Natural killer cell treated with Interleukin-12 subunit alpha and Interleukin-12 subunit beta and Interleukin-15 and Interleukin-18, amount 100 ng/mL, for 72 hours (primary cell): ENCODE measurements at places on chromosomes 2 and 18.
A peak's percentile ranks its signal among the peaks of the same experiment; 100 is the strongest.

GRCh38 chr2:145749556-145749955 is 1229.6 kb upstream of the ZEB2 start:
- no peak for DNase-seq

DNA sequence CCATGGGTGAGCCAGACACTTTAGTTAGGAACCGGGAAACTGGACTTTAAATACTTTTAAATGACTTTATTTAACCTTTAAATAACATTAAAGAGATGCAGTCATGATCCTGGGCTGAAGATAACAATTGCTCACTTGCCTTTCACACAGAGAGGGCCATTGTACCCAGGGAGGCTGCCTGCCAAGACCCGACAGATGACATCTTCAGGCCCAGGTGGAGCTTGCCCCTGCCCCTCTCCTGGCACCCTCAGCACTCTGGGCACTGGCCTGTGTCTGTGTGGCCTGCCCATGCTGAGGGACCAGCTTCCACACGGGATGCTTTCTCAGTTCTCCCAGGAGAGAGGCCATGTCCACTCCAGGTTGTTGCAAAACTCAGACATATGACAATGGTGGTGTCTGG is 216.4 kb upstream of the MYT1L start:
- no peak for DNase-seq

DNA sequence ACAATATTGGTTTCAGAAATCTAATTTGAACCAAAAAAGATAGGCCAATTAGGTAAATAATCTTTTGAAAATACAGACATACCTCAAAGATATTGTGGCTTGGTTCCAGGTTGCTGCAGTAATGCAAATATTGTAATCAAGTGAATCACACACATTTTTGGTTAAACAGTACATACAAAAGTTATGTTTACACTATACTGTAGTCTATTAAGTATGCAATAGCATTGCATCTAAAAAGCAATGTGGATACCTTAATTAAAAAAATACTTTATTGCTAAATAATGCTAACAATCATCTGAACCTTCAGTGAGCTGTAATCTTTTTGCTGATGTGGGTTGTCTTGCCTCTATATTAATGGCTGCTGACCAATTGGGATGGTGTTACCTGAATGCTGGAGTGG is 67.3 kb downstream of the KYNU start:
- no peak for DNase-seq

GRCh38 chr2:24613154-24613814 is 122.2 kb downstream of the NCOA1 start:
- peak; percentile 67 for DNase-seq

- DNase-seq: no peak
Observed at GRCh38 chr2:186256540-186256939, 229.5 kb upstream of the ZC3H15 start.

DNA sequence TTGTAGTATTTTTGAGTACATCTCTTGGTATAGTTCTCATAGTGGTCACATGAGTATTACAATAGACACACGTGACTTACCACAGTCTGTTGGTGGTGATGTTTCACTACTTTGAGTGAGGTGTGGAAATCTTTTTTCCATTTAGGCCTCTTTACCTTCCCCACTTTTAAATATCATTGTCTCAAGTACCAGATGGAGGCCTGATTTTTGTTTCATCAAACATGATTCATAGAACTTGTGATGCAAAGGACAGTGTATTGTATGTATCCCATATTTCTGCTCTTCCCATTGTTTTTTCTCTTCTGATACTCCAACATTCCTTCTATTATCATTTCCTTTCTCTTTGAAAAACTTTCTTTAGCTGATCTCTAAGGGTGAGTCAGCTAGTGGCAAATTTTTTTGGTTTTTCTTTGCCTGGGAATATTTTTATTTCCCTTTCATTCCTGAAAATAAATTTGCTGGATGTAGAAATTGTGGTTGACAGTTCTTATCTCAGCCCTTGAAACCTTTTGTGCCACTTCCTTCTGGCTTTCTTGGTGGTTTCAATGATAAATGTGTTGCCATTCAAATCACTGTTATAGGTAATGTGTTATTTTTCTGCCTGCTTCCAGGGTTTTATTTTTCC is 32.8 kb downstream of the RFX8 start:
- no peak for DNase-seq

- no peak for DNase-seq
Observed at GRCh38 chr2:144096531-144096930, 423.4 kb downstream of the ZEB2 start.

DNA sequence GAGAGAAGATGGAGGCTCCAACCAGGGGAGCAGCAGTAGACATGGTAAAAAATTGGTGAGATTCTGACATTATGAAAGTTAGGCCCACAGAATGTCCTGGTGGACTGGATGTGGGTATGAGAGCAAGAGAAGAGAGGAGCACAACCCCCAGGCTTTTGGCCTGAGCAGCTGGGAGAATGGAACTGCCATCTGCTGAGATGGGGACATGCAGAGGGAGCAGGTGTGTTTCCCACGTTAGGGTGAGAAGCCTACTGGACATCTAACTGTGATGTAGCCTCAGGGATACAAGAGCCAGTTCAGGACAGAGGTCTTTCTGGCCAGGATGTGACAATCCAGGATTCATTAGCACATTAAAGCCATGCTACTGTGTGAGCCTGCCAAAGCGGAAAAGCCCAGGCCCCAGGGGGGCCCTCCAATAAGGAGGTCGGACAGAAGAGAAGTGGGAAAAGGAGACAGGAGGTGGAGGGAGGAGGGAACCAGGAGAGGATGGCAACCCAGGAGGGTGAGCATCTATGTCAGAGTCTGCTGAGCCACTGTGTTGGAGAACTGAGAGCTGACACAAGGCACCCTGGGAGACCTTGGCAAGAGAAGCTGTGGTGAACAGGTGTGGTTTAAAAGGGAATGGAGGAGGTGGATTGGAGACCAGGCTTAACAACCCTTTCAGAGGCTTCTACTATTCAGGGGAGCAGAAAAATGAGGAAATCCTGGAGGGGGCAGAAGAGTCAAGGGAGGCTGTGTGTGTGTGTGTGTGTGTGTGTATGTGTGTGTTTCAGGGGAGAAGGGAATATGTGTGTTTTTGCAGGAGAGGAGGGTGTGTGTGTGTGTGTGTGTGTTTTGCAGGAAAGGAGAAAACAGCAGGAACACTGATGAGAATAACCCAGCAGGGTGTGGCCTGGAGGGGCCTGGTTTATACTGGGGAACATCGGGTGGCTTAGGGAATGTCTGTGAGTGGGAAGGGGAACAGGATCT is 10.5 kb downstream of the CYB5A start:
- no peak for DNase-seq

DNA sequence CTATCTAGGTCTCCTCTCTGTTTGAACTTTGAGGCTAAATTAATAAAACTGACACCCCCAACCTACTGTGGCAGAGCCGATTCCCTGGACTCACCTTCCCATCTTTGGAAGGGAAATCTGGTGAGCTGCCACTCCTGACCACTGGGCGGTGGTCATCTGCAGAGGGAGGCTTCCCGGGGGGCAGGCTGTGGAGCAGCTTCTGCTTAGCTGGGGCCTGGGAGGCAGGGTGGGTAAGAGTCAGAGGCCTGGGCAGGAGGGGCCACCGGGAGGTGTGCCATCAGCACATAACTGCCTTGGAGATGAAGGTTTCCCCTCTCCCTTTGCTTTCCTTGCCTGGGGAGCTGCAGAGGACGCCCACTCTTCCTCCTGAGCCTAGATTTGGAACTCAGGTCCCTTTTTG is 2.3 kb upstream of the NPPC start:
- peak; percentile 18 for DNase-seq

DNA sequence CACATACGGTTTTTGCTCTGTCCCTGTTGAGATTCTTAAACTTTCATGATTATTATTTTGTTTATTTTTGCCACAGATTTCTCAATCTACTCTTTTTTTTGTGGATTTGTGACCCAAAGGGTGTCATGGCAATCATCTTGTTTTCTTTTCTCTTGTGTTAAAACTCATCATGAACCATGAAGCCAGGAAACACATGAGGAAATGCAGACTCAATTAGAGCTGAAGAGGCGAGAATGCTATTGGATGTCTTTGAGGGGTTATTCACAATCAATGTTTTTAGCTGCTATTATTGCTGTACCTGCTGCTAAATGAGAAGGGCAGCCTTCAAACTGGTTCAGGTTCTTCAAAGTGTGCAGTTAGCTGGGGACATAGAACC is 99.5 kb upstream of the MMADHC start:
- DNase-seq: no peak

DNA sequence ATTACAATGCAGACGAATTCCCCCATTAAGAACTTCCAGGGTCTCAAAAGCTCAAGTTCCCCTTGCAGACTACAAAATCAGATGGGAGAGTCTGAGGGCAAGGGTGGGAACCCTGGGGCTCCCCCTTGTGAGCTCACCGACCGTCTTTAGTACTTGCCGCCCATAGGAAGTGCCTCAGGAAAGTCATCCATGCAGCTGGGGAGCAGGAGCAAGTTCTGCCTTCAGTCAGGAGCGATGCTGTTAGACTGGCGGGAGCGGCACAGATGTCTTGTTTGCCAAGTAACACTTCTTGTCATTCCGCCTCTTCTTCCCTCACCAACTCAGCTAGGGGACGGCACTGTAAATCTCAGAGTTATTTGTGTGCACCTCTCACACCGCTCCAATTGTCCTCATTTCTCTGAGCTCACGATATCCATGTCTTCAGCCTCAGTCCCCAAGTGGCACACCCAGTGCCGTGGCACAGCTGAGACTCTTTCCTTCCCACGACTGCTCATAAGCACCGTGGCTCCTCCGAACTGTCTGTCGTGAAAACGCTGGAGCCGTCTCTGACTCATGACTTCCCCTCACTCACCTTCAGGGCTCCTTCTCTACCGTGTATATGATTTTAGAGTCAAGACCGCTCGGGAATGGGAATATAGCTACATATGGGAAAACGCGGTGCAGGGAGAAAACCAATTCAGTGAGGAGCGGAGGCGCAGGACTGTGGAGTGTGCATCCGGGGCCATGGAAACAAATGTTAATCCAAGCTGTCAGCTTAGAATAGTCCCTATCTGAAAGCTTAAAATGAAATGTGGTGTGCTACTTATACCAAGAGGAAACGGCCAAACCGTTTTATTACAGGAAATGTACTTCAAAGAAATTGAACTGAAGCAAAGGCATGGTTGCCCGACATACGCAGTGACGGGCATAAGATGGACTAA is 34.0 kb downstream of the UXS1 start:
- DNase-seq: no peak

GRCh38 chr2:187310701-187311100 is 137.4 kb downstream of the CALCRL start:
- no peak for DNase-seq

- no peak for DNase-seq
Observed at GRCh38 chr2:33321876-33322483, 154.5 kb upstream of the RASGRP3 start.

GRCh38 chr2:3264010-3264744 is 113.4 kb downstream of the EIPR1 start:
- no peak for DNase-seq

DNA sequence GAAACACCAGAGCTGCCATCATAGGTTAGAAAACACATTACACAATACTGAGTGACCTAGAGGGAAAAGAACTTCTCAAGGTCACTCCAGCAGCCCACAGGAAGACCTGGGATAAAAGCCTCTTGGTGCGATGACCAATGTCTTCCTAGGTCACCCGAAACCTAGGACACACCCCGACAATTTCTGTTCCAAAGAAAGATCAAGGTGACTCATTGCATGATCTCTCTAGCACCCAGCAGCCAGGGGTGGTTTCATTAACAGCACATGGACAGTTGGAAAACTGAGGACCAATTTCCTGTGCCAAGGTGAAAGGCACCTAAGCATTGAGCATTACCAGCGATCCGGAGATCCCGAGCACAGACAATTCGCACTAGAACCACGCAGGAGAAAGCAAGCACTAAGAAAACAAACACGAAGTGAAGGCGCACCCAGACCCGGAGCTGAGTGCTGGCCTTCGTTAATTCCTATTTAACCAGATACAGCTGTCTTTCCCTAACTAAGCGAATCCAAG is 1.5 kb downstream of the CACNB4 start:
- no peak for DNase-seq

GRCh38 chr2:220432645-220433044 is 805.2 kb downstream of the SLC4A3 start:
- DNase-seq: no peak

DNA sequence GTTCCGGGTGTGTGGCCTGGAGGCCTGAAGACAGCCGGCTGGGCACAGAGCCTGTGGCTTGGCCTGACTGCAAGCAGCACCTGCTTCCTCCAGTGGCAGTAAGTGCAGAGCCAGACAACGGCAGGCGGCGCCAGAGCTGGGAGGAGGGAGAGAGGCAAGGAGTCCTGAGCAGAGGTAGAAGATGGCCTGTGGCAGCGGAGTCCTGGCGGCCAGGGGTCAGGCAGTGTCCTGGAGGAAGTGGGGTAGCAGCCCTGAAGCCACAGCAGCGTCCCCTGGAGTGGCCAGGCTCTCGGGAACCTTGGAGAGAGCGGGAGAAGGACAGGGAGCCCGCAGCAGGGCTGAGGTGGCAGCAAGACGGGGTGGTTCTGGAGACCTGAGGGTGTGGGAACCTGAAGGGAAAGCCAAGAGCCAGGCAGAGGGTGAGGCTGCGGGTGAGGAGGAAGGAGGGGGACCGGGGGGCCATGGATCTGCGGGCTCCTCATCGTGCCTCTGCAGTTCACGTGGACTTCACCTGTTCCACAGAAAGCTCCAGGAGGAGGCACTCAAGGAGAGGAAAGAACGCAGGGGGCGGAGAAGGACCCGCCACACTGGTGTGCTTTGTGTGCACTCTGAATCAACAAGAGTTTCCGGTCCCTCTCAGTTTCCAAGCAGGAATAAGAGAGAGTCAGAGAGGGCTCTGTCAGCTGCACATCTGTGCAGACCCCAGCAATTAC is 85.9 kb downstream of the USP40 start:
- DNase-seq: no peak

DNA sequence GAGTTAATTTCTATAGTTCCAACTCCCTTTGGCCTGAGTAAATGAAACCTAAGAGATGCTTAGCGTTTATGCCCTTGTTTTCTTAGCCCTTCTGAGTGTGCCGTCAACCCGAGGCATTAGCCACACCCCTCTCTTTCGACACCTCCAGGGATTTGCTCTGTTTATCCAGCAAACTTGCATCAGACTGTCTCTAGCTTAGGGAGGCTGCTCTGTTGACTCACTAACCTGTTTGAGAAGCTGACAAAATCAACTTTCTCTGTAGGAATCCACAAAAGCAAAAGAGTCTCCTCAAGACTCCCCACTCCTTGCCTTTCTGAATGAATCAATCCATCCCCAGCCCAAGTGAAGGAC is 317.6 kb downstream of the TNS1 start:
- no peak for DNase-seq

DNA sequence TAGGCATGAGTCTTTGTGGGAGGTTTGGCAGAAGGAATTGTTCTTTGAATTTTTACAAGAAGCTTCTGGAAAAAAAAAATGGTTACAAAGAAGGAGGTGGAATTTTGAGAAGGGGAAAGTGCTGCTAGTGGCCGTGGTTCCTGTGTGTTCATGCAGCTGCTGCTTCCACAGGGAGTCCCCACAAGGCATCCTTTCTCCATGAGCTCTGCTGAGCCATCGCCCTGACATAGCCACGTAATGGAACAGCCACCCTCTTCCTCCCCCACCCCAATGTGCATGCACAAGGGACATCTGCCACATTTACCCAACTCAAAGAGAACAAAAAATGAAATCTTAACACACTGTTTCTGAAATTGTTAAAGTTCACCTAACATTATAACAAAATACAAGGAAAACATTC is 529.7 kb downstream of the SATB2 start:
- DNase-seq: no peak

GRCh38 chr2:152036611-152037469 is 62.0 kb downstream of the CACNB4 start:
- peak; percentile 67 for DNase-seq
